CD8-positive, alpha-beta memory T cell (primary cell): ENCODE measurements at places on chromosomes 2 and 18.

DNA sequence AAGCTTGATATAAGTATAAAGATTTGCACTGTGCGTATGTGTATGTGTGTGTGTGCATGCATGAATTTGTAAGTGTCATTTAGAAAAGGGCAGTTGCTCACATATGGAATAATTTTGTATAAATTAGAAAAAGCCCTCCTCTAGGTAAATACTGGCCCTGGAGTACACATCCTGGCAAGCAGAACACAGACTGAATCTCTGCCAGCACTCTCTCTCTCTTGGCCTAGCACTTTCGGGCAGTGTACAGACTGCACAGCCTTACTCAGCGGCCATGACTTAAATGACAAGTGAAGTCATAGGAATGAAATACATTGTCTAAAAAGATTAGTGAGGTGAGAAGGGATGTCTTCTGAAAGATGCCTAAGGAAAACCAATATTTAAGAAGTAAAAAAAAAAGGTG lies 214.1 kb downstream of the RDH14 start:
- no peak for DNase-seq

DNA sequence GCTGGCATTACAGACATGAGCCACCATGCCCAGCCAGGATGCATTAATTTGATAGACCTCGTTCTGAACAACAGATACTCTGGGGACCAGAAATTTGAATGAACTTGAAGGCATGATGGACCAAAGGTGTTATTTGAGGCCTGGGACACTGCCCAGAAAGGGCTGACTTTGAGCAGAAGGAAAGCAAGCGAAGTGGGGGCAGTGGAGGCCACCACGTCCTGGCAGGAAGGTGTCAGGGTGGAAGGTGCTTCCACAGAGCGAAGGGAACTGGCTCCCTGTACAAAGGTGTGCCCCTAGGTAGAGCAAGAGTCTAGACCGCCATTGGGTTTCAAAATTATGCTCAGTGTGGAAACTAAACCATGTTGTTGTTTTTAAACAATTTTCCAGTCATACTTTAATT lies 23.9 kb downstream of the ZNF236 start:
- no peak for DNase-seq

DNA sequence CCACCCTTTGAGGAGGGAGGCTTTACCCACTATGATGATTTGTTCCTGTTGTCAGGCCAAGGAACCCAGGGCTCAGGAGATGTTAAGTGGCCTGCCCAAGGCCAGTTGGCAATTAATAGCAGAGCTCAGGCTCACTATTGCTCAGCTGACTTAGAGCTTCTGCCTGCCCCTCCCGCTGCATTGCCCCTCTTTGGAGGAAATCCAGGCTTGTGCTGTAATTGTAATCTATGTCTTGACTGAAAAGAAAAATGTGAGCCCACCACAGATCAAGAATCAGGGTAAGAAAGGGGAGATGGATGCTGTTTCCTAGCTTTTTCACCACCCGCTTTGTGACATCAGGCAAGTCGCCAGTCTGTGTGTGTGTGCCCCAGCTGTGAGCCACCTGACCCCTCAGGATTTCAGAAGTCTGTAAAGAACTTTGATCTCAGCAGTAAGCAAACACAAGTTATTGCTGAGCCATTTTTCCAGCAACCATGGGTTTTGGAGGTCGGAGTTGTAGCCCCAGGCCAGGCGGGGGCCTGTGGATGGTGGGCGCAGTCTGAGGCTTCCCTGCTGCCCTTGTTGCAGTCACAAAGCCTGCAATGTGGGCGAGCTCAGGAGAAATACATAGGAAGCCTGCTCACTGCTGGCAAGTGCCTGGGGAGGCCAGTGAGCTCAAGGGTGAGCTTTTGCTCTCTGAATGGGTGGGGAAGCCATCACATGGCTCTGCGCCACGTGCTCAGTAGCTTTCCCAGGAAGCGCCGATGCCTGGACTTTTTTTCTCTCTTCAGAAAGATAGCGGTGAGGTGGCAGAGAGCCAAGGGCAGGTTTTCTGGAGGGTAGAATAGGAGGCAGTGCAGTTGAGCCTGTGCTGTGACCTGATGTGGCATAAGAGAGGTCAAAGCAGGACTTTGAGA lies 6.1 kb downstream of the CABLES1 start:
- no peak for DNase-seq

DNA sequence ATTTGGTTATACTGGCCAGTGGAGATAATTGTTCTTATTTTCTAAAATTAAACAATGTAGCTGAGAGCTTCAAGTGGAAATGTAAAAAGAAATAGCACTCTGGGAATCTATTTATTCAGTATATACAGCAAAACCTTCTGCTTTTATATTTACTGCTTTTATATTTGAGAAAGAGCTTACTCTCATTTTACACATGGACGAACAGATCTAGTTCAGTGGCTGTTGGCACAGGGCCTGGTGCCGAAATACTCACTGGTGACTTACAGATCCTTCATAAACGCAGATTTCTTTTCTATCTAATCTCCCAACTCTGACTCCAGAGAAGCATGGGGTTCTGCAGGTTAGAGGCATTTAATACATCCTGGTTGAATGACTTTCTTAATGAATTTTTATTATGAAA lies 266.2 kb downstream of the ASXL3 start:
- no peak for DNase-seq
